ENCODE measurements at places on chromosomes 2 and 18.
A peak's percentile ranks its signal among the peaks of the same experiment; 100 is the strongest.

DNA sequence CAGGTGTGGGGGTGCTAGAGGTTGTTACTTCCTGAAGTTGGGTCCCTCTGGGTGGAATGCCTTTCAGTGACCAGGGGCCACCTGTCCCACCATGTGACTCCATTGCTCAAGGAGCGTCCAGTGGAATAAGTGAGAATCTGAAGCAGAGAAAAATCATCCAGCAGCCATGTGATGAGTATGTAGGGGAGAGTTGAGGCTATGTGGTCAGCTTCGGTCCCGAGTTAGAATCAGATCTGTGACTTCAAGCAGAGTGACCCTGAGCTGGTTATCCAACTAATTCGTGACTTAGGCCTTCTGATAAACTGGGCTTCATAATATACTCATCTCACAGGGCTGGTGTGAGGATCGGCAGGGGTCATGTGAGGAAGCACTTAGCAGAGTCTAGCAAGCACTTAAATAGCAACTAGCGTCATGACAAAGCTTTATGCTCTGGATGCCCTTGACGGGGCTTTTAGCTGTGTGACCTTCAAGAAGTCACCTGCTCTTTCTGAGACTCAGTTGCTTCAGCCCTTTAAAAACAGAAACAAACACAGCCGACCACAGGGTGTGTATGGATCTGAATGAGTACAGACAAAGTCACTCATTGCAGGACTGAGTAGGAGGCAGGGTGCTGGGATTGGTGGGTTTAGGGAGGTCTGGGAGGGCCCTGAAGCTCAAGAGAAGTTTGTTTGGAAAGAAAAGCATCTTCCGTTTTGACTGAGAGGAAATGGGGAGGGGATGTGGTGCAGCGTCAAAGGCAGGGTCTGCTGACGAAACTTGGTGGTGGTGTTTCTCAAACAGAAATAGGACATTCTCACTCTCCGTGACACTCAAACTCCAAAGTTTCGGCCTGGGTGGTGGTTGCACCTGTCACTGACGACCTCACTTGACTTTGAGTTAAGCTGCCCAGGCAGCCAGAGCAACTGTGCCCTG lies 264.0 kb upstream of the CXCR4 start:
- peak; percentile 51 for DNase-seq

- no peak for DNase-seq
Measured at GRCh38 chr2:191844706-191845105, 2.2 kb downstream of the CAVIN2 start.

DNA sequence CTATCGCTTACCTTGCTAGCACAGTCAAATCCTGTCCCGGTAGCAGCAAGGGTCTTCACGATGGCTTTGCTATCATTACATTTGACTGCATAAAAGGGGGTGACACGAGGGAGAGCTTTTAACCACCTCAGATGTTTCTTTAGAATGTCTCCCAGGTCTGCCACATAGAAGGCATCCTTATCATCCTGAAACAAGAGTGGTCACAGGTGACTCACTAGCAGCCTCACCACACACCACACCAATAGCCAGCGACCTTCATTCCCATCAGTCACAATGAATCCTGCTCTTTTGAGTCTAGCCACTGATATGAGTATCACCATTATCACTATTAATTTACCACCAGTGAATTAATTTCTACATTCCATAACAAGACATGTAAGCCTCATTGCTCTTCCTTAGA lies 3.7 kb downstream of the ODC1 start:
- DNase-seq, result no peak

GRCh38 chr2:157404363-157404762 lies 39.5 kb downstream of the CYTIP start:
- peak; percentile 69 for DNase-seq

- DNase-seq, result peak; percentile 41
Measured at GRCh38 chr18:48813833-48814489, 136.8 kb downstream of the SMAD7 start.

DNA sequence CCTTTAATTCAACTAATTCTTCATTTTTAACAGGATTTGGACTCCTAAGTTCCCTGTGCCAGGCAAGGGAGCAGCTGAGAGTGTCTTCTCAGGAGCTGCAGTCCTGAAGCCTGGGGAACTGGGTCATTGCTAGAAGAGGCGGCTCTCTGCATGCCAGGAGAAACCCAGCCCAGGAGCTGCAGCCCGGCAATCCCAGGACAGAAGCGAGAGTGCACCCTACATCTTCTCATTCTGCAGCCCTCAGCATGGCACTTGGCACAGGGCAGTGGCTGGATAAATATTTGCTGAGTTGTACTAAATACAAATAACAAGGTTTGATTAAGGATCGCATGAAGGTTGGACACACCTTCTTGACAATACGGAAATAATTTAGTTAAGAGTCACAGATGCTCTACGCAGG lies 244.9 kb upstream of the PXDN start:
- no peak for DNase-seq

DNA sequence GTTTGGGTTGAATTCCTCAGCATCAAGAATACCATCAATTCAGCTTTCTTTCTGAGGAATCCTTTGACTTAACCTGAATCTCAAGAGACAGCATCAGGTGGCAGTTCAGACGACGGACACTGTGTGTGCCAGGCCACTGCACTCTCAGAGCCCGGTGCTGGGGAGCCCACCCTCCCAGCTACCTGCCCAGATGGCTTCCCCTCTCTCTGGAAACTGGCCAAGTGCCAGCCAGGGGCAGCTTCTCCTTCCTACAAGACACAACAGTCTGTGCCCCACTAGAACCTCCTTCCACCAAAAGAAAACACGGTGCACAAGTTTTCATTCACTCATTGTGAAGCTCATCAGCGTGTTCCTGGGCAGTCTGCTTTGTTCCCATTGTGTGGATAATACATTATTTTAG lies 28.5 kb downstream of the MAL start:
- no peak for DNase-seq

GRCh38 chr2:30412047-30412683 lies 34.9 kb upstream of the LCLAT1 start:
- no peak for DNase-seq

DNA sequence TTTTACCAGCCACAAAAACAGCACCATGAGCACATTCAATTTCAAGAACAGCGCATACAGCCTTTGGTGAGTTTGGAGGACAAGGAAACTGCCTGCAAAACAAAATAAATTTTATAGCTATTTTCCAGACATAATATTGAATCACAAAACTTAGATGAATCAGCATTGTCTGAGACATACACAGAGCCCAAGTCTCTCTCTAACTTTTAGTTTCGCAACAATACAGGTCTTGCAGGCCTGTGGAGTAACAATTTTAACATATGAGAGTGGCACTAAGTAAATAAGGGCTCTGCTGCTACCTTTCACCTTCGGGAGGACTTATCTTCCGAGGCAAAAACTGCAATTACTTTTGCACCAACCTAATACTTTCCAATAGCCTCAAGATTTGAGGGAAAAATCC lies 56.1 kb upstream of the PEX13 start:
- DNase-seq, result no peak

GRCh38 chr2:201572846-201573508 lies 70.3 kb downstream of the TMEM237 start:
- DNase-seq, result no peak

DNA sequence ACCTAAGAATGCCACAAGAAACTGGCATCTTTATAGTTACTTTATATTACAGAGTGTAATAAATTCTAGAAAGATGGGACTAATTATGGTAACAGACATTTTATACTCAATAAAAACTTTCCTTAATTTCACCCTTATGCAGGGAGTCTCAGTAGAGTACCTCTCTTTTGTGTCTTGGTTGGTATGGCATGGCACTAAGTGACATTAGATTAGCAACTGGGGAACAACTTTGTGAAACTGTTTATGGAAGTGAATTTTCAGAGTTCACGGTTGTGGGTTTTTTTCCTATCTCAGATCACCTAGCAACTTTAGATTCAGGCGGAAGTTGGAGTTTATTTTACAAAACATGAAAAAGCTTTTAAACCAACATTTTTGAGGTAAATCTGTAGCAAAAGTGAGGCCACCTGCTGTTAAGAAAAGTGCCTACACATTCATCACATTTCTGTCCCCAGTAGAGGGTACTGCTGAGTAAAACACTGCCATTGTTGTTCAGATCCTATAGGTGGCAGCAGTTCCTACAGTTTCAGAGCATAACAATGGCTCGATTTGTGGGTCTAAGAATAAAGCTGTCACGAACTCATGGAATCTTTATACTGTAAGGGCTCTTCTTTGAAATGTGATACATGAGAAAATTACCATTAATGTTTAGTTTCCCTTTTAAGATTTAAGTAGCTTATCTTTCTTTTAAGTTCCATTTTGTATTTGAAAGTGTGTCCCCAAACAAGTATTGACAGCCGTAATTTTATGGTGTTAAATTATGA lies 117.6 kb downstream of the CAMKMT start:
- peak; percentile 17 for DNase-seq

- DNase-seq, result no peak
Measured at GRCh38 chr18:79533146-79533545, 137.4 kb downstream of the NFATC1 start.

- no peak for DNase-seq
Measured at GRCh38 chr2:18404708-18405107, 155.7 kb downstream of the RDH14 start.

DNA sequence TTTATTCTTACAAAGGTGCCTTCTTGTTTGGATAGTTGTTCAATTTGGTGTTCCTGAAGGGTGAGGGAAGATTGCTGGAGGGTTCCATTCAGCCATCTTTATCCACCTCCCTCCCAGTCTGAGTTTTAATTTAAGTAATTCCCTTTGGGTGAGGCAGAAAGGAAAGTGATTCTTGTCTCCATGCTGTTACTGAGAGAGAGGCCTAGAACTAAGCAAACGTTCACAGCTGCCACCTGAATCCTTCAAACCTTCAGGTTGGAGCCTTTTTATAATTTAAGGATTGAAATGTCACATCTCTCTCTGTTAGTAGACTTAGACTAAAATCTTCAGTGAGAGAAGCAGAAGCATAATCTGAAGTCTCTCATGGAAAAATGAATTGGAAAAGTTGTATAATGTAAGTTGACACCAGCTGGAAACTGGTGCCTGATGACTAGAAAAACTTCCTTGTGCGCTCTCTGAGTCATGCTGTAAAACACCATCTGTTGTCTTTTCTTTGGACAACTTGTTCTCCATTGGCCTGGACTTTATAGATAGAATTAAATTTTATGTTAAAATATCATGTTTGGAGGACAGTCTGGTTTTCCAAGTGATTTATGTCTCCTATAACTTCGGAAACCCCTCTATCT lies 14.6 kb downstream of the STRADB start:
- DNase-seq, result no peak
